ENCODE measurements at places on chromosomes 5 and 9.

GRCh38 chr9:113640418-113640817 is 176.9 kb downstream of the RGS3 start:
- no peak for DNase-seq

- peak; percentile 47 for DNase-seq
Observed at GRCh38 chr5:80083101-80083890, 48.1 kb downstream of the THBS4 start.

DNA sequence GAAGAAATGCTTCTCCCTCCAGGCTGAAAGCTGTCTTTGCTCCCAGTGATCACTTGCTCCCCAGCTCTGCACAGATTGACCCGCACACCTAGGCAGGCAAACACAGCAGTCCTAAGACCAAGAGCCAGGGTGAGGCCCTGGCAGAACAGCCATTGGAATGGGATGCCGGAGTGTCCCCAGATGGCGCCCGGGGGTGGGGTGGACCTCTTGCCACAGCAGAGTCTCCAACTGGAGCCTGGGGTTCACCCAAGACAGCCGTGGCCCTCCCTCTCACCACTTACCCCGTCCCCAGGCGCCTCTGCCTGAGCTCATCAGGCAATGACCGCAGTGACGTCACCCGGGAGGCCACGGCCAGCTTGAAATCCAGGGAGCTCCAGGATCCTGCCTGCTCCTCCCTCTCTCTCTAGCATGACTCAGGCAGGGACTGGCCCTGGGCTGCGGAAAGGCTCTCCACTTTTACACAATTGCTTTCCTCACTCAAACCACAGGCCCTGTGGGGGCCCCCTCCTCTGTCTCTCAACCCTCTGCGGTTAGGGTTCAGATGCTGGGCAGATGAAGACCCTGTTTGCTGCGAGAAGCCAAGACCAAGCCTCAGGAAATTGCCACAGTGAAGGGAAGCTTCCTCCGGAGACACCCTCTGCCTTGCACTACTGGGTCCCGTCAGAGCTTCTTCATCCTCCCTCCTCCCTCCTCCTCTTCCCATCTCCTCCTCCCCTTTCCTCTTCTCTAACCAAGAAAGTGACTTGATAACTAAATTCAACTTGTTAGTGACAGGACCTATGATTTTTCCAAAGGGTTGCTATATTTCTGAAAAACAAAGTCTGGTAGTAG is 24.3 kb upstream of the PTGES start:
- no peak for DNase-seq

GRCh38 chr5:32627219-32627870 is 42.0 kb downstream of the SUB1 start:
- DNase-seq: no peak

GRCh38 chr5:149404746-149405549 is 25.9 kb upstream of the IL17B start:
- DNase-seq: no peak

GRCh38 chr9:97470076-97470475 is 31.4 kb upstream of the TMOD1 start:
- no peak for DNase-seq

- no peak for DNase-seq
Observed at GRCh38 chr5:5658226-5658625, 235.7 kb downstream of the ICE1 start.

GRCh38 chr9:113650207-113651131 is 186.9 kb downstream of the RGS3 start:
- DNase-seq: peak; percentile 59

DNA sequence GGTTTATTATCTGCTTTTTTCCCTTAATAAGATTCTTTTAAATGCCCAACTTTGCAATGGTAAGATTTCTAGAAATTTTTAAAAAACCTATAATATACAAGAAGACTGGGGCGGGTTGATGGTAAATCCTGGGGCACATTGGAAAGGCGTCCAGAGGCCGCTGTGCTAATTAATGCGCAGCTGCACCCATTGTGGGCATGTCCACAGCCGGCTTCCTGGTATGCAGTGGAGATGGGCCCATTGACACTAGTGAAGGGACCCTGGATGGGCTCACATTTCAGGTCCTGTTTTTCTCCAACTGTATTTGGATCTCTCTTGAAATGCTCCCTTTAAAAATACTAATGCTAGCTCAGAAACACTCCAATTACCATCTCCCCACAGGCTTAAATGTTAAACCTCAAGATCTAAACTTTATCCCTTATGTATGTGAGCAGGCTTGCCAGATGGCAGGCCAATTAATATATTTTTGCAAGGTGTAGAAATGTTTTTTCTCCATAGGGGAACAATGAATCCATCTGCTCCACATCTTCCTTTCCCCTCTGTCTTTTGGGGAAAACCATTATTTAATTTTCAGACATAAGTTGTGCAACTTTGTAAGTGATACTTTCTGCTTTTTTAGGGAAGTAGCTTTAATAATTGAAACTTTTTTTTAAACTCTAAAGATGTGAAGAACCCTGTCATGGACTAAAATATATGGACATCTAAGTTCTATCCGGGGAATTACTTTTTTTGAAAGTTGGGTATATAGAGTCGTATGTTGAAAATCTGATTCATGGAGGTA is 177.3 kb downstream of the CD180 start:
- DNase-seq: peak; percentile 95

- DNase-seq: no peak
Observed at GRCh38 chr5:111135946-111136345, 43.8 kb downstream of the WDR36 start.

DNA sequence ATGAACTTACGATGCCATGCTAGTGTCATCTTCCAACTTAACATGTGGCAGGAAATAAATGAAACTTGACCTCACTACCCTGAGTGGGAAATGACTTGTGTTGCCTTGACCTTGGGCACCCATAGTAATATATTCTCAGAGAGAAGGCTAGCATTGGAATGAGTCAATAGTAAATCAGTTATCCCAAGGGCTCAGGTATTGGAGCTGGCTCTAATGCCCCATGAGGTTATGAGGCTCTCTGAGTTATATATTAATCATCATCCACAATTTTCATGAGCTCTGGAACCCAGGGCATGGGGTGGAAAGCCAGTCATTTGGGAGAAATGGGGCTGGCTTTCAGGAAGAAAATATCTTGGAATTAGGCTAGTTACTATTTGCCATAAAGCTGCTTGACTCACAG is 42.4 kb upstream of the SMIM32 start:
- no peak for DNase-seq

DNA sequence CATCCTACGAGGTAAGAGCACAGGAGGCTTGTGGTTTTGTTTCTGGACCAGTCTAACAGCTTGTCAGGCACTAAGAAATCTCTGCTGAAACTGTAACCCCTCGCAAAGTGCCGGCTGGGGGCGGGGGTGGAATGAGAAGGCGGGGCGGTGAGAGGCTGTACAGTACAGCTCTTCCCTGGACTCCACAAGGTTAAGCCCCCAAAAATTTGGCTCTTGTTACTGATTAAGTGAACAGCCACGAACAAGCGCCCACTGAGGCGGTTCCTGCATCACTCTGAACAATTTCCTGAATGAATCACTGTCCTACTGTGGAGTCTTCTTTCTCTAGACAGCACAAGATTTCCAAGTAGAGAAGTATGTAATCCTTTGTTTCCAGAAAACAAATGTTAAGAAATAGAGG is 6.8 kb downstream of the FBP2 start:
- DNase-seq: no peak

DNA sequence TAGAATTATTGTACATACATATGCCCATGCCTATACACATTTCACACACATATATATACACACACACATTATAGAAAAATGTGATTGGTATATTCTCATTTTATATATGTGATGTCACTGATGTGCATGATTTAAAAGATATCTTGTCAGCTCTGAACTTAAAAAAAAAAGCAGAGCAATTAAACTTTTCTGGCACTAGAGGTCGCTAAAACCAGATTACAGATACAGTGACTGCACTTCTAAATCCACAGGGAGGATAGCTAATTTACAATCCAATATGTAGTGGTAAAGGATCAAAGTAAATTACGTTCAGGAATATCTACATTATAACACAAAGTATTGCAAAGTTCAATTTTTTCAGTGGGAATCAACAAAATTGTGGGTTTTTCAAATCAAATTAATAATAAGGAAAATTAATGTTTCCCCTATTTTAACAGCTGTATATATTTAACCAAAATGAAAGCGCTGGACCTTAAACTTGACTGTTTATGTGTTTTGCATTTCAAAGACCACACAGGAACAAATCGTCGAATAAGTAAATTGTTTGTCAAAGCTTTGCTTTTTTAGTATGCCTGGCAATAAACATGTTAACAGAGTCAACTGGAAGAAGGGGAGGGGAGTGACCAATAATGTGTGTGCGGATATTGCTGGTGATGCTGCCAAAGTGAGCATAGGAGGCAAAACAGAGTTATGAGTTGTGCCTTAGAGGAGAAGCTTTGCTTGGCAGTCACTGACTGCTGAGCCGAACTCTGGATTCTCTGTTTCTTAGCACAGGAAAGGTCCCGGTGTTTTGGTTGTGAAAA is 1201.4 kb upstream of the C9orf72 start:
- DNase-seq: no peak

DNA sequence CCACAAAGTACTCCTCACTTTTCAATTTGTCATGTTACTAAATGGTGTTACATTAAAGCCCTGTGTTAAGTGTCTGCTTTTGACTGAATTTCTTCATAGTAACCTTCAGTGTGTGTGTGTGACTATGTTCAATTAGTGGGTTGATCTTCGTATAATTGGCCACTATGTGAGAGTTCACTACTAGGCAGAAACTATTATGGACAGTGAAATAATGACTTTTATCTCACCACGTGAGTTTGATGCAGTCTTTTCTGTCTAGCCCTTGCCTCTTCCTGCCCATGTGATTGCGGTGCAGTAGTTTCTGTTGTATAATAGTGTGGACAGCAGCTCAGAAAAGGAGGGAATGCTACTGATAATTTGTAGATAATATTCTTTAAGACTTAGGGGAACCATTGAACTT is 1.8 kb upstream of the MAML1 start:
- no peak for DNase-seq

GRCh38 chr5:159208514-159209437 is 577 bp downstream of the RNF145 start:
- peak; percentile 35 for DNase-seq

DNA sequence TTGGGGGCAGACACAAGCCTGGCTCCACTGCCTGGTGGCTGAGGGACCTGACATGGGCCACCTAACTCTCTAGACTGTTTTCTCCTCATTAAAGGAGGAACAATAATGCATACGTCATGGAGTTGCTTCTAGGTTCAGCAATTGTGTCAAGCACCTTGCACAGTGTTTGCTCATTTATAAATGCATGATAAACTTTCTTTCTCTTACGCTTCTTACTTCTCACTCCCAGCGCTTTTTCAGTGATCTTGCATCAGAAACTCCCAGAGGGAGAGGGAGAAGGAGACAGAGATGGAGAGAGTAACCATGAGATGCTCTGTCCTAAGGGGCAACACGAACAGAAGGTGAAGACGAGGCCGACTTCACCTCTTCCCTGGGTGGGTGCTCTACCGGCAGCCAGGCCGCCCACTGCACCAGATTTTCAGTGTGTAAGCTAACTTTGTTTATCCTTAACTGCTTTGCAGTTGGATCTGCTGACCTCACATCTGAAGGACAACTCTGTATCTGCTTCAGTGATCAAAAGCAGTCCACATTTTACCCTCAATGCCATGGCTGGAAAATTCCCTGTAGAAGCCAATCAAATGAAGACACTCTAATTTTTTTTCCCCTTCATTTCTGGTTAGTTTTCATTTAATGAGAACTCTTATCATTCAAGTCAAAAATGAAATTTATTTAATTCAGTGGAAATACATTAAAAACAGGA is 35.3 kb downstream of the MED27 start:
- DNase-seq: no peak

DNA sequence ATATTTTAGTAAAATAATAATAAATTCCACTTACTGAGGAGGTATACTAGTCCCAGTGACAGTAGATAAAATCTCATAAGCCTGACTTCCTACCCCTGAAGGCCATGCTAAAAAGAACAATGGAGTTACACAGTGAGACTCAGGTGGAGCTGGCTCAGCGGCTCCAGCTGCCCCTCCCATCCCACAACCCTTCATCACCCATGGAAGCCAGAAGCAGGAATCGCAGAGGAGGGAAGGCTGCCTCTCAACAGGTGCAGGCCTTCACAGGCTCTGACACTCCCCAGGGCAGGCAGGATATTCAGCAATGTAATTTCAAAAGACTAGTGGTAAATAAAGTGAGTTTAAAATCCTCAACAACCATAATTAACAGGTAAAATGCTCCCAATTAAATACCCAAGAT is 67.5 kb downstream of the FANCC start:
- no peak for DNase-seq

DNA sequence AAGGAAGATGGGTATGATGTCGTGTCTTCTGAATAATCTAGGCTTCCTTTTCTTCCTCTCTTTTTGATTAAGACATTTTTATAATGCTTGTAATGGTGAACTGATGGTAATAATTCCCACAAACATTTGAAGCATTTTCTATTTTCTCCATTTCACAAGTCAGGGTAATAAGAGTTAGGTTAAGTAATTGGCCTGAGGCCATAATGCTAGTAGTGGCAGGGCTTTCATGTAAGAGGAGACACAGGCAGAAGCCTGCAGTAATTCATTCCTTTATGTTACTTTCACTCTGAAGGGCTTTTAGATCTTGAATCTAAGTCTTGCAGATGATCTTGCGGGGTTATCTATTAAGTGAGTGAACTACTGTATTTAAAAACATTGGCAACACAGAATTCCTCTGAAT is 374.9 kb downstream of the MAT2B start:
- no peak for DNase-seq

GRCh38 chr5:122462486-122462885 is 150.4 kb downstream of the SNCAIP start:
- no peak for DNase-seq

DNA sequence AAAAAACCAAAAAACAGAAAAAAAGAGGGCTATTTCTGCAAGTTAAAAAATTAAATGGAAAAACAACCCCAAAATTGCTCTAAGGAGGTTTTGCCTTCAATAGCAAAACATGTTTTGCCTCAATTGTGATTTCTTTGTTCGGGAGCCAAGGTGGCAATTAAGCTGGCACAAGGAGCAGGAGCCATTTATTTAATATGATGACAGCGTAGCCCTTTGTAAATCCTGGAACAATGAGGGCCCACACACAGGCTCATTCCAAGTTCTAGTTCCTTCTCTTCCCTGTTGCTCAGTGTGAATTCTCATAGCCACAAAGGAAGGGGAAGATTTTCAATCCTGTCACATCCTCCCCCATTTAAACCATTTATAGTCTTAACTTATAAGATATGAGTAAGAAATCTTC is 353.2 kb downstream of the PDE4D start:
- no peak for DNase-seq

GRCh38 chr5:144036476-144036875 is 134.0 kb downstream of the YIPF5 start:
- no peak for DNase-seq

GRCh38 chr9:94533155-94533554 is 21.7 kb upstream of the PCAT7 start:
- DNase-seq: no peak

- DNase-seq: no peak
Observed at GRCh38 chr5:54388811-54389210, 66.7 kb upstream of the HSPB3 start.

- no peak for DNase-seq
Observed at GRCh38 chr9:76798527-76798926, 34.3 kb downstream of the PCA3 start.
